ENCODE measurements at places on chromosomes 2 and 18.

DNA sequence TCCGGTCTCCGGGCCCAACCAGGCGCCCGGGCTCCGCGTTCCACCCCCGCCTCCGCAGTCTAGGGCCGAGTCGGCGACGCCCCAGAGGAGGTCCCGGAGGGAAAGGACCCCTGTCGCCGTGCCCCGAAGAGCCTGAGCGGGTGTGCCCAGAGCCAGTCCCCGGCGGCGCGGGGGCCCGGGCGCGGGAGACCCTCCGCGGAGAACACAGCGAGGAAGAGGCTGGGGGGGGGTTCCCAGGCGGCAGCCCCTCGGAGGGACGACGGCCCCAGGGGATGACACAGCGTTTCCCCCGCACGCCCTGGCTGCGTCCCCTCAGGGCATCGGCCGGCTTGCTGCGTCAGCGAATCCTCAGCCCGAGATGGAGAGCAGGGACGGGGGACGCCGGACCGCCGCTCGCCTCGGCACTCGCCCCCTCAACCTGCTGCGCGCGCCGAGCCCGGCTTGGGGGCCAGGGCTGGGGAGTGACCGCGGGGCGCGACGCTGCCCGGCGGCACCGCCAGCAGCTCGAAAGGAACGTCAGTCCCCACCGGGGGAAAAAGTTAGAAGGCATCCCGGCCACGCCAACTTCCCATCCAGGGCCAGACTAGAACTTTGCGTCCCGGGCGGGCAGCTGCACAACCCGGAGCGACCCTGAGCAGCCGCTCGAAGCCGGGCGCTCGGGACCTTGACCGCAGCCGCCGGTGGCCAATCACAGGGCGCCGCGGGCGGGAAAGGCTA, 711 bp downstream of the SFXN5 start:
- DNase-seq = no peak

DNA sequence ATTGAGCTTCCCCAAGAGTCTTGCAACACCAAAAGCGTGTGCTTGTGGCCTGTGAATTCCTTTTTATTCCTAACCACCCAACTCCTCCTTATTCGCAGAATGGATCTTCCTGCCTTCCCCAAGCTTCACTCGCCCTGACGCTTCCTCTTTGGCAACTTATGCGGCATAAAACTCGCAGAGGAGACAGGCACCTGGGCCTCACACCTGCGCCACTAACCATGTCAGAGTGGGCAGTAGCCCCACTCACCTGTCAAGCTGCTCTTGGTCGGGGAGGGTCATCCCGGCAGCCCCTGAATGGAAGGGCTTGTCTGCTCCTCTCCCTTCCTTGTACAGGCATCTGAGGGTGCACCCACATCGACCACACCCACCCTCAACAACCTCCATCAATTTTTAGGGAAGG, 106.9 kb upstream of the GPC1 start:
- no peak for DNase-seq

- DNase-seq = no peak
Observed at GRCh38 chr2:241540401-241540770, 18.2 kb upstream of the BOK start.

DNA sequence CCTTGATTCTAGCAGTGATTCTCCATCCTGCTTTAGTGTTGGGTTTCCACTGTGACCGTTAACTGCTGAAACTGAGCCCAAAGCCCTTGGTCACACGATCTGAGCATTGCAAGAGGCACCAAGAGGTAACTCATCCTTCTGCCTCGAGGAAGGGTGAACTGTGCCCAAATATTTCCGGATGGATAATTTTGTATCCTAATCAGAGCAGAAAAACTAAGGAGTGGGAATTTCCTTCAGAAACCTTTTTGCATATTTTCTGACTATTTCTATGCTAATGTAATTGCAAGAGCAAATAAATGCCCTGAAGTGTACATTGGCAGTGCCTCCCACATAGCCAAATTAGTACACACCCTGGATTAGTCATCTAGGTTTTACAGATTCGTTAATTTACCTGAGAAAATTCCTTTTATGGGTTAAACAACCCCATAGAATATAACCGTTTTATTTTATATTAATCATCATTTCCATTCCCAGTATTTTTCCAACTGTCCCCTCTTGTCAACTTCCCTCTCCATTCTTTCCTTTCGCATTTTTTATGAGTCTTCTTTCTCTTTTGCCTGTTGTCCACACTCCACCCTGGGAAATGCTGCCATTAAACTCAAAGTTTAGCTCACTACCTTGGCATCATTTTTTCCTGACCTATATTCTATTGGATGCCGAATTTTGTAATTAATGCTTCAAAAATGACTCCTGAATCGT, 31.7 kb upstream of the COBLL1 start:
- no peak for DNase-seq

- no peak for DNase-seq
Observed at GRCh38 chr18:47893939-47894699, 36.3 kb downstream of the SMAD2 start.

DNA sequence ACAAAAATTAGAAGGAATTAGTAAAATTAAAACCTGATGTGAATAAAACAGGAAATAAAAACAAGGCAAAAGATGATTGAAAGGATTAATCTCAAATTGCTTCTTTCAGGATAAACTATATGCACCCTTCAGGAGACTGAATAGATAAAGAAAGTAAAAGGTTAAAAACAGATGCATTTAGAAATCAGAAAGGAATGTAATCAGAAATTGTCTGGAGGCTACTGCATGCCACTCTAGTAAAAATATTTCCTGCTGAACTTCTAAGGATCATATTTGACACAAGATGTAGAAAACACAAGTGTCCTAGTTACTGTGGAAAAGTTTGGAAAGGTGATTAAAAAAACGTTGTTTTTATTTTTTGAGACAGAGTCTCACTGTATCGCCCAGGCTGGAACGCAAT, 16.2 kb downstream of the CHCHD5 start:
- no peak for DNase-seq

- no peak for DNase-seq
Observed at GRCh38 chr2:64605026-64605471, 48.7 kb downstream of the SERTAD2 start.

DNA sequence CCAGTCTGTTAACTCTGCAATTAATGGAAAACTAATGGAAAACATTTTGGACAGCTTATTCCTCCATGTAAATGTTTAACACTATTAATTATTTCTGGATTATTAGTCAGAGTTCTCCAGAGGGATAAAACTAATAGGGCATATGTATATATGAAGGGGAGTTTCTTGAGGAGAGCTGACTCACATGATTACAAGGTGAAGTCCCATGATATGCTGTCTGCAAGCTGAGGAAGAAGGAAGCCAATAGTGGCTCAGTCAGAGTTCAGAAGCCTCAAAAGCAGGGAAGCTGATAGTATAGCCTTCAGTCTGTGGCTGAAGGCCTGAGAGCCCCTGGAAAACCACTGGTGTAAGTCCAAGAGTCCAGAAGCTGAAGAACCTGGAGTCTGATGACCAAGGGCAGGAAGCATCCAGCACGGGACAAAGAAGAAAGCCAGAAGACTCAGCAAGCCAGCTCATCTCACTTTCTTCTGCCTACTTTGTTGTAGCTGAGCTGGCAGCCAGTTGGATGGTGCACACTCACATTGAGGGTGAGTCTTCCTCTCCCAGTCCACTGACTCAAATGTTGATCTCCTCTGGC, 136.0 kb downstream of the PTH2R start:
- DNase-seq = no peak

GRCh38 chr18:5582849-5583681, 39.3 kb upstream of the EPB41L3 start:
- DNase-seq = no peak

- DNase-seq = no peak
Observed at GRCh38 chr2:134500211-134500935, 218.4 kb downstream of the TMEM163 start.

GRCh38 chr18:54928236-54928635, 31.0 kb downstream of the CCDC68 start:
- DNase-seq = no peak

DNA sequence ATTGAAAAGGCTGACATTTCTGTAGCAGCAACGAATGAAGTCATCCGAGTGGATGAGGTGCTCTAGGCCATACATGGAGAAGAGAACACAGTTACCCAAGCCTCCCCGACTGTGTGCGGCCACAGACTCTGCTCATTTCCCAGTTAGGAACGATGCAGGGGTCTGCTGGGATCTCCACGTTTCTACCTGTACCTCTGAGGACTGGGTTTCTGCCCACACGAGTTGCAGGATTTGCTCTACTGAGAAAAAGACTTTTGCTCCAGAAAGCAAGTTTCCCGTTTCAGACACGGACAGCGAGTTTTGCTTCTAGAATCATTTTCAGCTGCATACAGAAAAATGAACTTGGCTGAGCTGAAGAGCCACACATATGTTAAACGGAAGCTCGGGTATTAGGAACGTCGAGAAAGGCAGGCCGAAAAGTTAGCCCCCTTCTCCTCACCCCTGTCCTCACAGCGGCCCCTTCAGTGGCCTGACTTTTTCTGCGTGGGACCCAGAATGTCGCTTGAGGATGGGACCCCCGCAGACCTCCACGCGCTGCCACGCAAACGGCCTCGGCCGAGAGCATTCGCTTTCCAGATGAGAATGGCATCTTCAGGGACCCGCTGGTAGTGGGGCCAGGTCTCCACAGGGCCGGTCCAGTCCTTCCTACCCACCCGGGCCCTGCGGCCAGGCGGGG, 582 bp upstream of the RAB31 start:
- no peak for DNase-seq

DNA sequence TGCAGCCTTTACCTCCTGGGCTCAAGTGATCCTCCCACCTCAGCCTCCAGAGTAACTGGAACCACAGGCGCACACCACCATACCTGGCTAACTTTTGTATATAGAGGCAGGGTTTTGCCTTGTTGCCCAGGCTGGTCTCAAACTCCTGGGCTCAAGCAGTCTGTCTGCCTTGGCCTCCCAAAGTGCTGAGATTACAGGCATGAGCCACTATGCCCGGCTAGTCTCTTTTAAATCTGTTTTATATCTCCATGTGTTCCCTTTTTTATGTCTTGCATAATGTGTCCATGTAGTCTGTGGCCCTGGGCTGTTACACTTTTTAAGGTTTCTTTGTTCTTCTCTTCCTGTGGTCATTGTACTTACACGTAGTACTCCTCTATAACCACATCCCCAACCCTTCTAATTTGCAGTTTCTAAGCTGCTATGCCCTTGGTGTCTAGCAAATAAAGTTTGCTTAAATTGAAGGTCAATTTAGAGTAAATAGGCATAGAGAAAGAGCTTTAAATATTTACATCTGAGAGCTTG, 168.2 kb downstream of the MCFD2 start:
- no peak for DNase-seq
